ENCODE measurements at places on chromosomes 4 and X.

DNA sequence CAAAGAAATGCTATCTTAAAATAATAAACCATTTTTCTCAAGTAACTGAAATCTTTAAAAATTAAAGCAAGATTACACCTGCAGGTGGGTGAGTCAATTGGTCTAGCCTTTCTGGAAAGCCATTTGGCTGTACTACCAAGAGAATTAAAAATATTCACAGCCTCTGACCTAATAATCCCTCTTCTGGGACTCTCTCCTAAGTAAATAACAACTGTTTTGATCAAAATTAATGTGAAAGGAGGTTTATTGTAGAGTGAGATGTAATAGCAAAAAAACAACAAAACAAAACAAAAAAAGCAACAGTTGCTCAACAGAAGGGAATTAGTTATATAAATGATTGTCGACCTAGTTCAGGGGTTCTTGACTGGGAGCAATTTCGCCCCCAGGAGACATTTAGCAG, 89.0 kb downstream of the GEMIN8 start:
- DNase-seq = no peak

GRCh38 chr4:93947286-93947685, 118.7 kb downstream of the ATOH1 start:
- DNase-seq = no peak

DNA sequence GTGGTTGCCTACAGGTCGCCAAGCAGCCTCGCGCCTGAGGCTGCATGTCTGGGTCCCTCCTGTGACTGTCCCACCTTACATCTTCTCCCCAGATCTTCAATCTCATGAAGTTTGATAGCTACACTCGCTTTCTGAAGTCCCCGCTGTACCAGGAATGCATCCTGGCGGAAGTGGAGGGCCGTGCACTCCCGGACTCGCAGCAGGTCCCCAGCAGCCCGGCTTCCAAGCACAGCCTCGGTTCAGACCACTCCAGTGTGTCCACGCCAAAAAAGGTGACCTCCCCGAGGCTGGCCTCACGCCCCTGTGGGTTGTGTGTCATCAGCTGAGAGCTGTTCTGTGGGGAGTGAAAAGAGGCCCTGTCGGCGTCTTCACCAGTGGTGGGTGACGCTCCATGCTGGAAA, 24.9 kb upstream of the HGFAC start:
- no peak for DNase-seq

DNA sequence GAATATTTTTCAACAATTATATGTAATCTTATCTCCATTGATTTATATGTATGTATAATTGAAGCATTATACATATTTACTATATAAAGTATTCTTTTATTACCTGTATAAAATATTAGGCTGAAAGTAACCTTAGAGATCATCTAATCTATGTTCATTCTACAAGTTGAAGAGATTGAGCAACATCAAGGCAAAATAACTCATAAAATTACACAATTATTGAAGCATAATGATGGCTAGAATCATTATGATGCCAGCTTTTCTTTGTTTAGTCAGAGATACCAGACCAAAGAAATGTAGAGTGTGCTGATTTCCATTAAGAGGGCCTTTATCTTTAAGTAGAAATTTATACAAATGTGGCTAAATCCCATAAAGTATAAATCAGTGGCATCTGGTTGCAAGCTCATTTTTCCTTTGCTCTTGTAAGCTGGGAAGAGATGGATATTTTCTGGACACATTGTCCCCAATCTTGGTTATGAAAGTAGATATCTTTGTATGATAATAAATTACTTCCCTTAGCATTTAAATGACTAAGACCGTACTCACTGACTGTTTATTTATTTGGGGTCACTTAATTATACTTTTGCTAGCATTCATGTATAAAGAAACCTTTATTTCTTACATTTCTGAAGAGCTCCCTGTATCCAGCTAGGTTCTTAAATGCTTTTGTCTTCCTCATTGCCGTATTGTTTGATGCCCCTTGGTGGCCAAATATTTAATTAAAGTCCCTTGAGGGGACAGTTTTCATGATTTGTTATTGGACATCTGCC, 339.8 kb downstream of the PCDH7 start:
- DNase-seq = no peak

GRCh38 chr4:173703021-173703420, 173.0 kb upstream of the HAND2 start:
- DNase-seq = no peak

DNA sequence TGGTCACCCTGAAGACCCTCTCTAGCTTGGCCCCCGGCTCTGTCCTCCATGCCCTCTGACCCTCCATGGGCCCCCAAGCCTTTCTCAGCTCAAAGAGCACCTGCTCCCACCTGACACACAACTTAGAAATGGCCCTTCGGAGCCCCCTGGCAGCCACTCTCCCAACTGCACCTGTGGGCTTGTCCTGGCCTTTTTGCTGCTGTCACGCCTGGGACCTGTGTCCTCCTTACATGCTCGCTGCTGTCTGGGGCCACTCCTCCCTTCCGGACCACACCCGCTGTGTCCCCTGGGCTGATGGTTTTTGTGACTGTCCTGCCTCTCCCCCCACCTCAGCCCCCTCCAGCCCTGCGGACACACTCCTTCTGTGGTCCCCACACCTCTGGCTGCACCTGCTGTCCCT, 106.2 kb upstream of the AFAP1 start:
- DNase-seq = no peak

DNA sequence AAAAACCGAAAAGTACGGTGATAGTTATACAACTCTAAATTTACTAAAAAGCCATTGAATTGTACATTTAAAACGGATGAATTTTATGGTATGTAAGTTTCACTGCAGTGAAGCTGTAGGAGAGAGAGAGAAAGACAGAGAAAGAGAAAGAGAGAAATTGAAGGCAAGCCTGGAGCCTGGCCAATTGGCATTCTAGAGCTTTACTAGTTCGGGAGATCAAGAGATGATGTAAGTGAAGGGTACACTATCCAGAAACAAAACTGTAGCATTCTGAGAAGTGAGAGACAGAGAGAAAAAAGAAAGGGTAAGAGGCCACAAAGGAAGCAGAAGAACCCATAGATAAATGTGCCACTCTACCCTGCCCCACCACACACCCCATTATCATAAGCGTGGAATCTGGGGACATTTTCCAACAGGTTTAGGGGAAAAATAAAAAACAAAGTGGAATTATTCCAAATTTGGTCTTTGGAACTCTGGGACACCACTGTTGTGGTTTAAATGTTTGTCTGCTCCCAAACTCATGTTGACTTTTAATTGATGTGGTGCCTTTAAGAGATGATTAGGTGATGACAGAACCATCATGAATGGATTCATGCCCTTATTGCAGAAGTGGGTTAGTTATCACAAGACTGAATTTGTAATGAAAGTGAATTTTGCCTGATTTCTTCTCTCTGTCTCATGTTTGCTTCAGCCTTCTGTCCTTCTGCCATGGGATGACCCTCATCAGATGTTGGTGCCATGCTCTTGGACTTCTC, 123.0 kb upstream of the PLS3 start:
- DNase-seq = no peak

- DNase-seq = no peak
Observed at GRCh38 chr4:156528216-156528615, 443.4 kb downstream of the PDGFC start.

GRCh38 chr4:125360727-125361126, 46.0 kb downstream of the FAT4 start:
- DNase-seq = no peak

GRCh38 chr4:55424791-55425190, 29.0 kb downstream of the TMEM165 start:
- no peak for DNase-seq

DNA sequence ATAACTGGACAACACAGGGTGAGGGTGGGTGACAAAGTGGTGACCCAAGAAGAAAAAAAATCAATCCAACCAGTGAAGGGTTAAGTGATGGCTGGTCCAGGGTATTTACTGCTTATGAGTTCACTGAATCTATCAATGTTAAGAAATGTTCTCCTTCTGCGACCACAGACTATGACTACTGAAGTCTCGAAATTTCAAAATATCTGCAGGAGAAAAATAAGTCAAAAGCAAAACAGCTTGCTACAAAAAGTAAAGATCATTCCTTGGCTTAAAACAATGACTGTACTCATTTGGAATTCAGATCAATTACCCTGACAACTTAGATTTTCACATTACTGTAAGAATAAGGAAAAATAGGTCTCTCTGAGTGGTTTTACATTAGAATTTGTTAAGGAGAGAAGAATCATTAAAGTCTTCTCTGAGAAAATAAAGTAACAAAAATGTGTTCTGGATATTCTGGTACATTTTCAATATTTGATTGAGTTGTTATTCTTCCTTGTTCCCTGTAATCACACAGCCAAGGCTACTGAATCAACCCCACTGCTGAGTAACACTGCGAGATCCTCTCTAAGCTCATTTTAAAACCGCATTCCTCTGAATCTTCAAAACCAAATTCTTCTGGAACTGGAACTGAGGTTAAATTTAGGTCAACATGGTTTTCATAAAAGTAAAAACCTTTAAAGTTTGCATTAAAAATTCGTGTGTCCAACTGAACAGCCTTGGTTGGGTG, 22.7 kb downstream of the SMPX start:
- no peak for DNase-seq

DNA sequence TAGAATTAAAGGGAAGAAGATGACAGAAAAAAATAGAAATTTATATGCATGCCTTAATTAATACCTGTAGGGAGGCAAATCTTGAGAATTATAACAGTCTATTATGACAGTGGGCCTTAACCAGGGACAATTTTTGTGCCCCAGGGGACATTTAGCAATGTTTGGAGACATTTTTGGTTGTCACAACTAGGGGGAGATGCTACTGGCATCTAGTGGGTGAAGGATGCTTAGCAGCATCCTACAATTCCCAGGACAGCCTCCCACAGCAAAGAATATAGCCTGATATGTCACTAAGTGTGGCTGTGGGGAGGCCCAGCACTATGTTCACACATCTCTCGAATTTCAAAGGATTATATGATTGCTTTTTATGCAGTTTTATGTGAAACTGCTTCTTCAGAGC, 10.5 kb downstream of the GPR82 start:
- no peak for DNase-seq

- no peak for DNase-seq
Observed at GRCh38 chr4:188372829-188373228, 233.6 kb downstream of the TRIML1 start.

DNA sequence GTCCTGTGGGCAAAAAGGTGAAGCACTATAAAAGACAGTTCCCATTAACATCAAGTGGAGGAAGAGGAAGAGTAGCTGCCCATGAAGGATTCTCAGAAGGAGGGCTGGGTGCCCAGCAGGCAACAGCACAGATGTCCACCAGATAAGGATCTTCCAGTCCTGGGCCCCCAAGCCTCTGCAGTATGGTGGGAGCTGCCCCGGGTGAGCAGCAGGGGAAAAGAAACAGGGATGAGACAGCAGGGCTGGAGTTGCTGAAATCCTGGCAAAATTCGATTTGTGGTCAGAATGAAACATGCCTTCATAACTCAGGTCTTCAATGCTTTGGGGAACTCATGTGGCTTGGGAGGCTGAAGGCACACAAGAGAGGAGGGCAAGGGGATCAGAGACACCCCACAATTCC, 94.6 kb downstream of the RASL11B start:
- DNase-seq = no peak

DNA sequence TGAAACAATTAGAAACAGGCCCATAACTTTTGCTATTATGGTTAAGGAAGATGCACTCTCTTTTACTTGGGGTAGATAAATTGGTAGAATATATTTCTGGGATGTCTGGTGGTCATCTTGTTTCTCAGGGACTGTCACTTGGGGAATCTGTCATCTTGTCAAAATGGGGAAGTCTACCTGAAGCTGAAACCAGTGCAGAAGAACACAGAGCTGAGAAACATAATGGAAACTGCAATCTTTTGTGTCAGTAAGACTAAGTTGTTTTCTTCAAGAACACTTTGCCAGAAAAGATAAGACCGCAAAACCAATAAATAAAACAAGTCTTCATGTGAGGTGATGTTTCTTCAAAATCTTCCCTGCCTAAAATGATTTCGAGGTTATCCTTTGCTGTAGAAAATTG, 92.0 kb downstream of the NAA11 start:
- no peak for DNase-seq

DNA sequence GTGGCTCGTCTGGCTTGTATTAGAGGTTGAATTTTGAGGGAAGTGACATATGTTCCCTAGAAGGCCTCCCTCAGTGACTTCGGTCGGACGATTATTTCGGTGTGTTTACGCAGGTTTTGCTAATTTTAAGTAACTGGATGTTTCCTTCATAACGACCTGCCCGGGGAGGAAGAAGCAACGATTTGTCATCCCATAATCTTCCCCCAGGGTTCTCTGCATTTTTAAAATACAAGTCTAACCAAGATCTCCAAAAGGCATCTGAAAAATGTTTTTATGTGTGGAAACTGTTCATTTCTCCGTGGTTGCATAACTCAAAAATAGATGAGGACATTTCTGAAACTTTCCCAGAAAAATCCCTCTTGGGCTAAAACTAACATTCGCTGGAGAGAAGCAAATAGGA, 195.4 kb downstream of the SHOX start:
- no peak for DNase-seq

DNA sequence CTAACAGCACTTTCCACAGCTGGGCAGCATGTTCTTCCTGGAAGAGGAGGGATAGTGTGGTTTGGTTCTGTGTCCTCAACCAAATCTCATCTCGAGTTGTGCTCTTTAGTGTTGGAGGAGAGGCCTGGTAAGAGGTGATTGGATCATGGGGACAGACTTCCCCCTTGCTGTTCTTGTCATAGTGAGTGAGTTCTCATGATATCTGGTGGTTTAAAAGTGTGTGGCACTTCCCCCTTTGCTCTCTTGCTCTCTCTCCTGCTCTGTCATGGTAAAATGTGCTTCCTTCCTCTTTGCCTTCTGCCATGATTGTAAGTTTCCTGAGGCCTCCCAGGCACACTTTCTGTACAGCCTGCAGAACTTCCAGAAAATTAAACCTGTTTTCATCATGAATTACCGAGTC, 133.7 kb upstream of the NDP start:
- DNase-seq = no peak

GRCh38 chr4:9704551-9705332, 76.7 kb upstream of the DRD5 start:
- no peak for DNase-seq

GRCh38 chrX:132257116-132257515, 37.9 kb upstream of the RAP2C start:
- DNase-seq = no peak

- no peak for DNase-seq
Observed at GRCh38 chr4:112109360-112110058, 35.7 kb upstream of the FAM241A start.

- DNase-seq = no peak
Observed at GRCh38 chr4:159344877-159345276, 242.0 kb downstream of the RAPGEF2 start.

GRCh38 chrX:110698696-110699095, 96.9 kb downstream of the CHRDL1 start:
- no peak for DNase-seq

DNA sequence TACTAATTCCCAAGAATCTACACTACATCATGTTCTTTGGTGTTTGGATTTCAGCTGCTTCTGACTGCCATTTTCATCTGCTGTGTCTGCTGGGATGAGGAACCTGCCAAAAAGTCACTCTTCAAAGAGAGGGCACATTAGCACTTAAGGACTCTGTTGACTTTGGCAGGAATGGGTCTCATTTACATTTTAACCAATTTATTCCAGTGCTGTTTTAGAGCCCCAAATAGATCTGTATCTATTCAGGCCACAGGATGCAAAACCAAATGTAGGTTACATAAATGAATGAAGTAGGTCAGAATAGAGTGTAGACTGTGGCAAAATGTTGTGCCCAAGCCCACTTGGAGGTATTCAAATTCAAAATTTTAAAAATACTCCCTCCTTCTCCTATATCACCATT, 14.4 kb downstream of the TXK start:
- no peak for DNase-seq

All from stimulated activated CD8-positive, alpha-beta memory T cell treated with anti-CD3 and anti-CD28 coated beads, Interleukin-7, amount 100 ng/mL, for 24 hours (primary cell).